Mammary epithelial cell (primary cell): ENCODE measurements at places on chromosomes 12 and 14. TPM values are rescaled to one million over a fixed set of nuclear protein-coding genes. Genes with fewer than 3 reads are reported as not detected.

SLCO1C1 gene
- total RNA-seq = not detected

NXPH4 gene
- 4.7 and 5.3 TPM in 2 replicates for total RNA-seq

CMAS gene
- 54.0 and 61.3 TPM in 2 replicates for total RNA-seq

OR6C65 gene
- not detected for total RNA-seq

PLEKHD1 gene
- total RNA-seq = not detected

RITA1 gene
- 21.0 TPM for total RNA-seq

PCED1B gene
- total RNA-seq = 2.3 TPM

GMPR2 gene
- total RNA-seq = 77.0 and 81.9 TPM in 2 replicates

GNG2 gene
- total RNA-seq = 1.7 and 6.8 TPM in 2 replicates

SYT1 gene
- total RNA-seq = 19.3 and 20.6 TPM in 2 replicates

HRK gene
- 0.12 and 0.83 TPM in 2 replicates for total RNA-seq

TMEM229B gene
- 0.50 TPM for total RNA-seq

NABP2 gene
- 37.5 and 45.2 TPM in 2 replicates for total RNA-seq

SPRYD4 gene
- total RNA-seq = 3.0 TPM

ASPG gene
- not detected for total RNA-seq

SMOC1 gene
- 22.3 TPM for total RNA-seq

CAPS2 gene
- total RNA-seq = 8.5 TPM

ANG gene
- total RNA-seq = 1.2 and 3.7 TPM in 2 replicates

RPS6KL1 gene
- 1.6 and 1.7 TPM in 2 replicates for total RNA-seq

VRK1 gene
- total RNA-seq = 11.2 and 27.9 TPM in 2 replicates

CD69 gene
- total RNA-seq = not detected in 2 replicates

DNAJC22 gene
- total RNA-seq = 0.17 TPM

SENP1 gene
- total RNA-seq = 20.2 and 24.7 TPM in 2 replicates
